ENCODE measurements at places on chromosomes 3 and 15.

DNA sequence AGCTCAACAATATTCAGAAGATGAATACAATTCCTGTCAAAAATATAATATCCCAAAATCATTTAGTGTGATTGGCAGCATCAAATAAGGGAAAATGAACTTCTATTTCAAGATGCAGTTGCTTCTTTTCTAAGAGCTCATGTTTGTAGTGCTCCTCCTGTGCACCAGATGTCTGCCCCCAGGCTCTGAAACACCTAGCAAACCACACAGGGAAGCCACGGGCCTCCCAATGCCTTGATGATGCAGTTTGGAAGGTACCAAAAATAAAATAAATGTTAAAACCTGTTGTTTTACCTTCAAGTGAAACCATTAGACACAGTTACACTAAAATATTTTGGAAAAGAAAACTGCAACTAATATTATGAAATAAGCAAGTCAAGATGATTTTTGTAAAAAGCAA, 22.2 kb downstream of the CFAP20DC start:
- no peak for DNase-seq

DNA sequence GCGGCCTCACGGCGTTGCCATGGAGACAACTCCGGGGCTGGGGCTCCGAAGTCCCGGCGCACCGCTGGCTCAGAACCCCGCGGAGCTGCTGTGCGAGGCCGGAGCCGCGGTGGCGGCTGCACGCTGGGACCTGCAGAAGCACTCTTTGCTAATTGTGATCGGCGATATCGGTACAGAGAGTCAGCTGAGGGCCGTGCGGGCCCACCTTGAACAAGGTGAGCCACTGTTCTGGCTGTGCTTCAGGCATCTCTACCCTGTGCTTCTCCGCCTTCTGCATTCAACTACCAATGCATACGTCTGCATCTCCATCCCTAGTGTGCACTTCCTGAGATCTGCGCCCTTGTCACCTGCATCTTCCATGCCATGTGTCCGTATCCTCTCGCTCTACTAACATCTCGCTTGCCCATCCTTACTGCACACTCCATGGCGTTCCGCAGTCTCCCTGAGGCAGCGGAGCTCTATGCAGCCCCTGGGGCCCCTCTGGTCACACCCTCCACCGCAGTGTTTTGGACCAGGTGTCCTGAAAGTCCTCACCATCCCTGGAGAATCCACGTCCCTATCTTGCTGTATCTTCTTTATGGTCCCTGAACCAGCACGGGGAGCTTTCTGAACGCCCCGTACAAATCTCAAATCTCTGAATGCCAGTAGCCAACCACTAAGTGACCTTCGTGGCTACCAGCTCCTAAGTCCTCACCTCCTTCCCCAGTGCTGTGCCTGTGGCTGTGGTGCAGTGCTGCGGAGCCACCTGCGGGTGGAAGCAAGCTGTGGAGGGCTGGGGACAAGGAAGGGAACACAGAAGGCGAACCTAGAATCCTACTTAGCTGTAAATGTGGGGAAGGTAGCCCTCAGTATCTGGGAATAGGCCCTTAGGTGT, 6.2 kb upstream of the MAP1A start:
- DNase-seq: no peak

GRCh38 chr3:45762647-45763302, 33.6 kb downstream of the SLC6A20 start:
- no peak for DNase-seq

DNA sequence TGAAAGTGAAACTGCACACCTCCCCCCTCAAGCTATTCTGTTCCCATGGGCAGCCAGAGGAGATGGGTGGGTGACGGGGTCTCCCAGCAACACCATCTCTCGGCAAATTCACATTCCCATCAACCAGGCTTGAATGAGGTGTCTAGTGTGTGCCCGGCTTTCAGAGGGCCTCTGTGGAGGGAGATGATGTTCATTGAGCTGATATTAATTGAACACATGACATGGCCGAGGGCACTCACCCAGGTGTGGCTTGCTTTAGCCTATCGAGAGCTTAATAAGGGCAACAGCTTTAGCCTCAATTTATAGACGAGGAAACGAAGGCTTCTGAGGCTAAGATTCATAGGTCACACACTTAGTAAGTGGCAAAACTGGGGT, 288.0 kb downstream of the UACA start:
- no peak for DNase-seq

DNA sequence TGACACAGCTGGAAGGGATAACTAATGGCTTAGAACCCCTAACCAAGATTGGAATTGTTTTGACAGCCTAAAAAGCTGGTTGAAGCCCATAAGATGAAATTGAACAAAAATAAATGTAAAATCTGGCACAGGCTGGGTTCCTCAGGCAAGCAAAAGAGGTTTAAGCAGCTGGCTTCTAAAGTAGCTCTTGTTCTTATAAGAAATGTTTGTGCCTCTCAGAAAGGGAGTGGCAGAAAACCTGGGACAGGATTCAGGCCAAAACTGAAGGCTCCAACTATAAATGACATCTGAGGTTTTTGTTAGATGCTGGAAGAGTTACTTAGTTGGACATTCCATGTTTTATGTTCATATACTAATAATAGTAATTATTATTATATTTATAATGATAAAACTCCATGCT, 378.3 kb downstream of the CNTN4 start:
- DNase-seq: no peak

DNA sequence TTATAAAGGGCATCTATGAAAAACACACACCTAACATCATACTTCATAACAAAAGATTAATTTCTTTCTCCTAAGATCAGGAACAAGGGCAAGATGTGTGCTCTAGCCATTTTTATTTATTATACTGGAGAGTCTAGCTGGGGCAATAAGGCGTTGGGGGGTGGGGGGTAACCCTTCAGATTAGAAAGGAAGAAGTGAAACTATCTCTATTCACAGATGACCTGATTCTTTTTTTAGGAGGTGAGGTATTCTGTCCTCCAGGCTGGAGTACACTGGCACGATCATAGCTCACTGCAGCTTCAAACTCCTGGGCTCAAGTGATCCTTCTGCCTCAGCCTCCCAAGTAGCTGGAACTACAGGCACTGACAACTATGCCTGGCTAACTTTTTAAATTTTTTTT, 89.5 kb upstream of the MANF start:
- peak; percentile 46 for DNase-seq

DNA sequence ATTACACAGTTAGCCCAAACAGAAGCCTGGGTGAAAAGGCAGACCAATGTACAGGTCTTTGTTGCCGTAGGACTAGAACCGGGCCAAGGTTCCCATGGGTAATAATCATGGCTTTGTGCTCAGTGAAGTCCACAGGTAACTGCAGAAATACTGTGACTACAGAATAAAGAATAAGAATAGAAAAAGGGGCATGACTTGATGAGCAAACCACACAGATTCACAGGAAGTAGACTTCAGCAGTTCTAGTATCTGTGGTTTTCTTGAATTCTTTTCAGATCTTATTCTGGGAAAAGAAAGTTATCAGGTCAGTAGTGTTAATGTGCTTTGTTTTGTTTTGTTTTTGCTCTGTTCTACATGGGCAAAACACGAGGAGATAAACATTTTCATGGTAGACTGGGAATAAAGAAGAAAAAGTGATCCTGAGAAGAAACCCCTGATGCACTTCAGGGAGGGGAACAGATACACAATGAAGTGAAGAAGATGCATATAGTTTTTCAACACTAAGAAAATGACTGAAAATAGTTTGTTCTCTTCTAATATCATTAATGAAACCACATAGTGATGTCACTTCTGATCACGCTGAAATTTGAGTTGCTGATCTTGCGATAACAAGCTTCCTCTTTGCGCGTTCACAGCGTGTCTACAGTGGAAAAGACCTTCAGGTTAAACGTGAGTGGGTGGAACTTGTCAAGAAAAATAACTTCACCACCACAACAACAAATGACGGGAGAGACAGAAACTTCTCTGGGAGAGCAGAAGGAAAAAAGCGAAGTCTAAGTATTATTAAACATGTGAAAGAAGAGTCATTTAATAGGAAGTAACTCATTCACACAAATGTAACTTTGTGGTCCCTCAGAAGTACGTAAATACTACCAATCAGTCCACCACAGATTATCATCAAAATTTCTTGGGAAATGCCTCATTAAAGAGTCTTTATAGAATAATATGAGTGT, 315.8 kb upstream of the SATB1 start:
- DNase-seq: peak; percentile 54

DNA sequence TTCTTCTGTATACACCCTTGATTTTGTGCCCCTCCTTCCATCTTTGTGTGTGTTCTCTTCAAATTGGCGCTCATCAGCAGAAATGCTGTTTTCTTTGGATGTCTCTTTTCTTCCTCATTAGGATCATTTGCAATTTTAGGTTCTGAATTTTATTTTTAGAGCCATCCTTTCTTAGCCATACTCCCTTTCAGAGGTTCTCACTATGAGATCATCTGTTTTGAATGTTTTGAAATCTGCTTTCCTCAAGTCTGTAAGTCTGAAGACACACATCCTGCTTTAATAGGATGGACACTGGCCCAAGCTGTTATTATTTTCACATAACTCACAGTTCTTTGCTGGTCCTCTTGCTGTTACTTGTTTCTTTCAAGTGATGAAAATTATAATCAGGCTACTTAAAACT, 124.8 kb downstream of the BDH1 start:
- no peak for DNase-seq

GRCh38 chr3:127034195-127034989, 51.5 kb downstream of the PLXNA1 start:
- DNase-seq: no peak

DNA sequence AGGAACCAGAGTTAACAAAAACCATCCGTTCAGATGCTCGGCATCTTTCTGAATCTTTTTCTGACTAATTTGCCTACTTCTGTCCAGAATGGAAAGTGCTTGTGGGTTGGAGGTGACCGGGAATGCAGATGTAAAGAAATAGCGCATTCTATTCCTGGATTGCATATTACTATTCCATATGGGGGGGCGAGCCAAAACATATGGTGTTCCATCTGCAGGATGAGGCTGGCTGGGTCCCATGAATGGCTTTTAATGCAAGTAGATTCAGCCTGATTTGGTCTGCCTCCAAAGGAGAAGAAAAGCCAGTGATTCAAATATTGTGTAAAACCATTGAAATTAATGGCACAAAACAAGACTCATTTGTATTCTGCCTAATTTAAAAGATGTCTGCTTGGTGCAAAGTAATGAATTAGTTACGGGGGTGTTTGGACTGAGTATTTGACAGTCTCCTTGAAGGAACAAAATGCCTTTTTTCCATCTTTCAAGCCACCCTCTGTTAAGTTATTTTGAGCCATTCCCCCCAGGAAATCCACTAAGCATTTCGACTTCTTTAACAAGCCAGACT, 99.0 kb downstream of the ST8SIA2 start:
- DNase-seq: no peak

DNA sequence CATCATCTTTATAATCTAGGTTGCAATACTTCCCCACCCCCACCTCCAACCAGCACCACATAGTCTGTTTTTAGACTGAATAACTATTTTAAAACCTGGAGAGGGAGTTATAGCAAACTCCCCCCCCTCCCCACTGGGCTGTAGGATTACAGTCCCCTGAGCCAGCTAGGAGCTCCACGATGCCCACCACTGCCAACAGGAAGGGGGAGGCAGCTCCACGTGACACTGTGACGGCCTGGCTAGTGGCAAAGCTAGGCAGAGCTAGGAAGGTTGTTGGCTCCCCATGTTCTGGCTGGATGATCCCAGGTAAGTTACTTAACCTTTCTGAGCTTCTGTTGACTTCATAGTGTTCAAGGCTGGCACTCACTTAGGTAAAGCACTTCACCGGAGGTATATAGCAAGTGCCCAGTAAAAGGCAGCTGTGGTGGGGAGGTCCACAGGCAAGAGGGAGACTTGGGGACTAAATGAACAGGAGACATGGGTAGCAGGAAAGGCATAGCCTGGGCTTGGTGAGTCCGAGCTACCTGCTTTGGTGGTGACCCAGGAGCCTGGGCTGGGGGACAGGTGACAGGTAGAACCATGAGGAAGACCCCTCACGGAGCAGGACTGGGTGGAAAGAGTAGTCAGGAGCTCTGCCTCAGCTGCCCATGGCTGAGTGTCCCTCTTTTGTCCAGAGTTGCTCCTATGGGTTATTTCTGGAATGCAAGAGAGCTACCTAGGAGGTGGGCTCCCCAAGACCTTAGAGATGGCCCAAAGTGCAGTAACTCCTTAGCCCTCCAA, 4.0 kb upstream of the TBC1D21 start:
- no peak for DNase-seq

DNA sequence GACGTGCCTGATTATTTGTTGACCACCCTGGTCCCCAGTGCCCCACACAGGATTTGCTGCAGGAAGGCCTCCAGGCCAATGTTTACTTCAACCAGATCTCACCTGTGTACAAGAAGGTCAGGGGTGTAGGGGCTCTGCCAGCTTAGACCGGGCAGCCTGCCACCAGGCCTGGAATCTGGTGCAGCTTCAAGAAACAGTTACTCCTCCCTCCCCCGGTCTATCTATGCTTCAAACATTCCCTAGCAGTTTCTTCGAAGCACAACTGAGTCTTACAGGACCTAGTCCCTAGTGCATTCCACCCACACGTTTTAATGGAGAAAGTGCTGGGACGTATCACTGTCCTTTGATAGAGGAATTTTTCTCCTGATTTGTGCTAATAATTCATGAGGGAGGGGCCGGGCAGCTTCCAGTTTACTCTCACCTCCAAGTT, 8.0 kb downstream of the SH3BP5 start:
- no peak for DNase-seq

GRCh38 chr3:48858709-48859108, 11.0 kb upstream of the PRKAR2A start:
- no peak for DNase-seq

DNA sequence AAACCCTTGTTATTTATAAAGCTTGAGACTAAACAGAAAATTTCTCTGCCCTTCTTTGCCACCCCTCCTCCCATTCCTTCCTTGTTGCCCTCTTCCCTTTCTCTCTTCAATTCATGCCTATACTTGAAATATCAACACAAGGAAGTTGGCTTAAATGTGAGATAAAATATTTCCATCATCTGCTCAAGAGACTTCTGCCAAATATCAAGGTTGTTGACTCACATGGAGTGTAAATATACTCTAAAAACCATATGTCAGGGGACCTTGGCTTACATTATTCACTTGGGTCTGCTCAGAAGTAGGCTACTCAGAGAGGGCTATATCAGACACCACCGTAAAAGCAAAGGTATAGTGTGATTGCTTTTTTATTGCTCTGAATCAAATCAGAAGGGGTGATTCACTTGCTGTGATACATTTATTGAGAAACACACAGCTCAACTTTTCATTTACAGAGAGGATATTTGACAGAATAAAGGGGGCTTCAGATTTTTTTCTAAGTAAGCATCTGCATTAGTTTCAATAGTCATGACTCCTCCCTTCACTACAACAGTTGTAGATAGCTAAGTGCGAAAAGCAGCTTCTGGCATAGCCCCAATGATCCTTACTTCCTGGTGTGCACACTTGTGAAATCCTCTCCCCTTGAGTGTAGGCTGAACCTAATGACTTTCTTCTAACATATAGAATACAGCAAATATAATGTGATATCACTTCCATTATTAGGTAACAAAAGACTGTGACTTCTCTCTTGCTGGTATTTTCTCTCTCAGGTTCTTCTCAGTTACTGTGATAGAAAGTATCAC, 386.2 kb downstream of the EFHB start:
- no peak for DNase-seq

GRCh38 chr15:56835718-56836171, 82.7 kb upstream of the TCF12 start:
- DNase-seq: no peak

GRCh38 chr15:75145027-75145841, 56.4 kb upstream of the C15orf39 start:
- no peak for DNase-seq

GRCh38 chr3:15342945-15343344, 10.6 kb upstream of the SH3BP5 start:
- DNase-seq: no peak

- DNase-seq: no peak
These were observed 72.5 kb upstream of the ONECUT1 start for GRCh38 chr15:52862677-52863076.

- DNase-seq: no peak
These were observed 226.8 kb downstream of the NTRK3 start for GRCh38 chr15:88029696-88030095.

- no peak for DNase-seq
These were observed 124.8 kb upstream of the NR2E3 start for GRCh38 chr15:71685420-71685993.

Measured in GM12865 (cell line).